Non-pigmented ciliary epithelial cell (primary cell): ENCODE measurements at places on chromosomes 7 and 10.

- DNase-seq = no peak
Observed at GRCh38 chr7:105269397-105269796, 119.3 kb downstream of the SRPK2 start.

GRCh38 chr10:16853201-16853600 lies 36.0 kb upstream of the RSU1 start:
- DNase-seq = no peak

- DNase-seq = peak; percentile 83
Observed at GRCh38 chr10:20891338-20891714, 5.8 kb downstream of the NEBL start.

DNA sequence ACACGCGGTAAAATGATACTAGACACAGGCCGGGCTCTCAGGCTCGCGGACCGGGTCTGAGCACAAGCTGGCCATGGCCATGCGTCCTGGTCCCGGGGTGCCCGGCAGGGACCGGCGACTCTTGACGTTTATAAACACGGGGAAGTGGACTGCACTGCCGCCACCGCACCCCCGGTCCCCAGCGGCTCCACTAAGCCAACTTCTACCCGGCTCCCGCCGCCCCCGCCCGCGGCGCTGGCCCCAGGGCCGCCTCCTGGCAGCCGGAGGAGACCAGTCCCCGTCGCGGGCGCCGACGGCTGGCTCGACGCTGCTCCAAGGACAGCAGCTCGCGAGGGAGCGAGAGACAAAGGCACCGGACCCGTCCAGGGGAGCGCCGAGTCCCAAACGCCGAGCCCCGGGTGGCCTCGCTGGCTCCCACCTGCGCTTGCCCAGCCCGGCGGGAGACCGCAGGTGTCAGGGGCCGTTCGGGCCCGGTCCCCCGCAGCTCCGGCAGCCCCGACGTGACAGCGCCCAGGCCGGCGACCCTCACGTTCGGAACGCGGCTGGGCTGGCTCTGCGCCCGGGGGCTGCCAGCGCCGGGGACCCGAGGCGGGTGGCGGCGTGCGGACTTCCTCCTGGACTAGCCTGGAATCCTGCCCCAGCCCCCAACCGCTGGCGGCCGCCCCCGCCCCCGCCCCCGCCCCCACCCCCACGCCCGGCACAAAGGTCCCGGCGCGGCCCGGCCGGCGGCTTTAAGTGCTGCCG lies 517 bp downstream of the ITGB1 start:
- no peak for DNase-seq

- DNase-seq = peak; percentile 35
Observed at GRCh38 chr10:7111561-7111960, 299.3 kb downstream of the SFMBT2 start.

GRCh38 chr7:461117-461452 lies 58.6 kb downstream of the PDGFA start:
- DNase-seq = no peak

DNA sequence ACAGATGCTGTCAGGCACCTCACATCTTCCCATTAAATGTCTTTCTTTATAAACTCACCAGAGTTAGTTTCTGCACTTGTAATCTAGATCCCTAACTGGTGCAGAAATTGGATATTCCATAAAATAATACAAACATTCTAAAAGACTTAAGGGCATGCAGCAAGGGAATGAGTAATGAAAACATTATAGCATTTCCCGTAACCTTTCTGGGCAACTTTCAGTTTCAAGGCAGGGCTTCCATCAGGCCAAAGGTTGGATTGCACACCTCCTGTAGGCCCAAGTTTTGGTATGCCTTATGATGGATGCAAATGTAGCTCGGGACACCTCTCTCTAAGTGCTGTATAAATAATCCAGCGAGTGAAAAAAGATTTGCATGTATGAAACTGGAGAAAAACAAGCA lies 129.9 kb upstream of the LYZL2 start:
- DNase-seq = no peak
